ENCODE measurements at places on chromosomes 5 and 9.

GRCh38 chr5:138115254-138115653 lies 24.0 kb downstream of the NME5 start:
- DNase-seq, result no peak

DNA sequence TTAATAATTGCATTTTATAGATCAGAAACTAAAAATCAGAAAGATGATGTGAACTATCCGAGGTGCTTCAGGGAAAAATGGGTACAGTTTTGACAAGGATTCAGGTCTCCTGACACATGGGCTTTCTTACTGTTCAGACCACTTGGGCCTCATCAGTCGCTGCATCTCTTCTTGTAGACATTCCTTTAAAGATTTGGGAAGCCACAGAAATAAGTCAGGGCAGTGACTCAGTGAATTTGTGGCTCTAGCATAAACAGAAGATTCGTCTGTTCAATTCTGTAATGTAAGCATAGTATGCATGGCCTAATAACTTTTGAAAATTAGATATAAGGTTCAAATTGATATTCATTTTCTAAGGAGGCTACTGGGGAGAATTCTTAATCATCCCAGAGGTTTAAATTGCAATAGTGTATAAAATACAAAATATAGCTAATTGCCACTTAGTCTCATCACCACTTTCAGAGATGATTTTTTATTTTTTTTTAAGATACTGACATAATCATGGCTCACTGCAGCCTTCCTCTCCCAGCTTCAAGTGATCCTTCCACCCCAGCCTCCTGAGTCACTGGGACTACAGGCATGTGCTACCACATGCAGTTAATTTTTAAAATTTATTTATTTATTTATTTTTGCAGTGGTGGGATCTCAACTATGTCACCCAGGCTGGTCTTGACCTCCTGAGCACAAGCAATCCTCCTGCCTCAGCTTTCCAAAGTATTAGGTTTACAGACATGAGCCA lies 48.9 kb downstream of the RASEF start:
- no peak for DNase-seq

- DNase-seq, result no peak
These were observed 478.8 kb downstream of the CETN3 start for GRCh38 chr5:89930591-89931392.

DNA sequence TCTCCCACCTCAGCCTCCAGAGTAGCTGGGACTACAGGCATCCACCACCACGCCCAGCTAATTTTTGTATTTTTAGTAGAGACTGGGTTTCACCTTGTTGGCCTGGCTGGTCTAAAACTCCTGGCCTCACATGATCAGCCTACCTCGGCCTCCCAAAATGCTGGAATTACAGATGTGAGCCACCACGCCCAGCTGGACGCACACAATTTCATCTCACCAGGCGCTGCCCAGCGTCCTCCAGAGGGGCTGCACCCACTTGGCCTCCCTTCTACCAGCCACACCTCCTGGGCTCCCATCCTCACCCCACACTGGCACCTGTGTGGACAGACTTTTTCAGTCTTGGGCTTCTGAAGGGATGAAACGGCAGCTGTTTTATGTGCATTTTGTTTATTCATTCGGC lies 3.8 kb upstream of the EXOC3 start:
- no peak for DNase-seq

DNA sequence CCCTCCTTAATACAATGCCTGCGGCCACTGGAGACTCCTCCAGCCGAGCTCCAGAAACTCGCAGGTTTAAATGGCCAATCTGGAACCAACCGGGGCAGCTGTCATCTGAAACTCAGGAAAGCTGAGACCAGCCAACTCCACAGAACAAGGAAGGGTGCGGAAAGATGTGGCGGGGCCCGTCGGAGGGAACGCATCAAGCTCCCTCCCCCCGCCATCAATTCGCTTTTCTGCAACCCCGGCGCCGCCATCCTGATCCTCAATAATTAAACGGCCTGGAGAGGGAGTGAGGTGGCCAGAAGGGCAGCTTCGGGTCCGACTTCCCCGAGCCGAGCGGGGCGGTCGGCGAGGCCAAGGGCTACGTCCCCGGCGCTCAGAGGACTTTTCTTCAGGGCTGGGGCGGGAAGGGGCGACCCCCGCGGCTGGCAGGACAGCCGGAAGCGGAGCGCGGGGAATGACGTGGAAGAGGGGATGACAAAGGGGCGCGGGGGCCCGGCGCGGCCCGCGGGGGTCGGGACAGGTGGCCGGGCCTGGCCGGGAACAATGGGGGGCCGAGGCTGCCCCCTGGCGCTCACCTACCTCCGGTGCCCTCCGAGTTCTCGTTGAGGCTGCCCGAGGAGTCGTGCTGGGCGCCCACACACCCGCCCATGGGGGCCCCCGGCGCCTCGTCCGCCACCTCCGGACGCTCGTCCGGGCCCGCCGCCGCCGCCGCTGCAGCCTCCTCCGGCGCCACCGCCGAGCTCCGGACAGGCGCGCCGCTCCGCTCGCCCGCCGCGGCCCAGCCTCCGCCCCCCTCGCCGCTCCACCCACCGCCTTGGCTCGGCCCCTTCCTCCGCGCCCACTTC lies at the start of gene UBTD2:
UBTD2 (minus strand) TSS at position 745 of the 842 bp plus-strand sequence; CDS start at position 646, 99 bp downstream.
- DNase-seq, result peak; percentile 69

- DNase-seq, result no peak
These were observed 9.7 kb upstream of the JADE2 start for GRCh38 chr5:134515801-134516200.

GRCh38 chr9:136792321-136793085 lies 1.4 kb downstream of the TMEM141 start:
- DNase-seq, result no peak

GRCh38 chr9:1050125-1050895 lies at the start of gene DMRT2:
Gene DMRT2 (plus strand): TSS chr9:1050357. CDS start chr9:1051614, 1,257 bp downstream.
- peak; percentile 59 for DNase-seq

DNA sequence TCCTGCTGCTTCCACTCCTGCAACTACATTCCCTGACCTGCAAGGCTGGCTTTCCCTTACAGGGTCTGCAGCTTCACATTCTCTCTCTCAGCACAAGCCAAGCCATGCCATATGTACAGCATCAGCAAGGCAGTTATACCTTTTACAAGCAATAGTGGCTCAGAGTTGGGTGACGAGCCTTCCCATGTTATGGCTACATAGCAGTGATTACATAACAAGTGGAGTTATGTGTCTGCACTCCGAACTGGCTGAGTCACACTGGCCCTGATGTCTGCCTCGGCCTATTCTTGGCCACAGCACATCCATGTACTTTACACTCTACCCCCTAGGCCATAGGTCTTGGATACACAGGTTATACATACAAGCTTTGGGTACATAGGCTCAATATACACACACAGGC lies 52.0 kb upstream of the SNCAIP start:
- DNase-seq, result no peak

DNA sequence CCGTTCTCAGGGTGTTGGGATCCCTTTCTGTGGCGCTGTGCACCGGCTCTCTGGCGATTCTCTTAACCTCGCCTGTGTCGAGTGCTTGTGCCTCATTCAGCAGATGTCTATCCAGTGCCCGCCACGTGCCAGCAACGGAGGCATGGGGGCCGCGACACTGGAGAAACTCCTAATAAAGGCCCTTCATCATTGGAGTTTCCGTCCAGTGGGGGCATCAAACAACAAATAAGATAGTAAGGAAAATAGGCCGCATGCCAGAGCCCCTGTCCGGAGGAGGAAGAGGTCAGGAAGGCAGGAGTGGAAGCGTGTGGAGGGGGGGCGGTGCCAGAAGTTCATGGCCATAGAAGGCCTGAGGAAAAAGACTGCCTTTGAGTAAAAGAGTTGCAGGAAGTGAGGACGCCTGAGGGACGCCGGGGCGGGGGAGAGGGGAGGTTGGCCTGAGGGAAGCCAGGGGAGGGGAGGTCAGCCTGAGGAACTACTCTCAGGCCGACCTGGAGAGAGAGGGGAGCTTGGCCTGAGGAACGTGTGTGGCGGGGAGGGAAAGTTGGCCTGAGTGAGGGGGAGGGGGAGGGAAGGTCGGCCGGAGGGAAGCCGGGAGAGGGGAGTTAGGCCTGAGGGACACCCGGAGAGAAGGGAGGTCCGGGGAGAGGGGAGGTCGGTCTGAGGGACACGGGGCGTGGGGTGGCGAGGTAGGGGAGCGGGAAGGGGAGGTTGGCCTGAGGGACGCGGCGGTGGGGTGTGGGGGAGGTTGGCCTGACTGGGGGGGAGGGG lies 82.2 kb downstream of the CACNA1B start:
- DNase-seq, result no peak

GRCh38 chr5:142826741-142827492 lies 56.7 kb downstream of the ARHGAP26 start:
- DNase-seq, result peak; percentile 82

DNA sequence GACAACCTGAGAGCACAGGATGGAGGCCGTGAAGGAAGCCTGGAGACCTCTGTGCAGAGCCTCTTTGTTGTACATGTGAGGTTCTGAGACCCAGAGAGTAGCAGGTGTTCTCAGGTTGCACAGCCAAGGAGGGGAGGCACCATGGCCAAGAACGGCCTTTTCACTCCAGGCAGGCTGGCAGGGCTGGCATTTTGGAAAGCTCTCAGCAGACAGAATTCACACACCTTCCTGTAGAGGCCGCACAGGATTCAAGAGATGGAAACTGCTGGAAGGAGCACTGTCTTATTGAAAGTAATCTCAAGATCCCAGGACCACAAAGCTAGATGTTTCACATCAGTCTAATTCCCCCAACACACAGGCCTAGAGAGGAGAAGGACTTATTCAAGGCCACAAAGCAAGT lies 52.8 kb upstream of the XPA start:
- DNase-seq, result no peak

DNA sequence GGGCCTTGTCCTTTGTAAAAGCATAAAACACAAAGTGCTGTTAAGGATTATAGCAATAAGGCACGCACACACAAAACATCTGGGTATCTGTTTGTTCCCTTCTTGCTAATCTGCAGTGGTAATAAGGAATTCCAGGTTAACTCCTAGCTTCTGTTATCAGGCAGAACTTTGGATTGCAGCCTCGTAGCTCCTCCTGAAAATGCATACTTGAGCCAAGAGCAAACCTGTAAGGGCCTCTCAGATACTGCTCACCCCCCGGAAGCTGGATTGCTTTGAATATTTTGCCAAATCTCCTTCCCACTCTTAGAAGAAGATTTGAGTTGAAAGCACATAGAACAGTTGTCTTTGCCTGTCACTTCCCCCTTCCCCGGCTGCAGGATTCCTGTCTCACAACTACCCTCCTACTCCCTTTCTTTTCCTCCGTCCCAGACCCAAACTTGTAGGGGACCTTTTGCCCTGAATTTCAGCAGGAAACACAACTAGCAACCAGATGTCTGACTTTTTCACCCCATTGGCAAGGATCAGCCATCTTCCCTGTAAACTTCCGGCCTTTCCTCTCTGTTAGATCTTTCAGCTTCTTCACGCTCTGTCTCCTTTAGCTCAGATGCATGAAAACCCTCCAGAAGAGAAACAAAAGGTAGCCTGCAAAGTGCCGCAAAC lies 28.2 kb upstream of the SMAD5 start:
- no peak for DNase-seq

- no peak for DNase-seq
These were observed 243.9 kb downstream of the ICE1 start for GRCh38 chr5:5666369-5666768.

GRCh38 chr9:90787771-90788460 lies 13.7 kb upstream of the SYK start:
- no peak for DNase-seq

DNA sequence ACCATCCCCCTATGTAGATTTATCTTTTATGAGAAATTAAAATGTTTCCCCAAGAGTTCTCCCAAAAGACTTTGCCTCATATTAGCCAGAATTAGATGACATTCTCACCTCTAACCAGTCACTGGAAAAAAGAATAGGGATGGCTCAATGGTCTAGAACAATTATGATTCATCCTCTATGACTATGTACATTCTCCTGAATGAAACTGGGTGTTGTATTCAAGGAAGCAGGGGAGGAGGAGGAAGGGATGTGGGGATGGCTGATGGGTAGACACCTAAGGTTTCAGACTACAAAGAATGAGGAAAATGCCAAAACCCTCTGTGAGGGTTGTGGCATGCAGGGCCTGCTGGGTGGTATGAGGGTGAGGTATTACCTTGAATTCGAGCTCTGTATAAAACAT lies 49.5 kb upstream of the BRINP1 start:
- DNase-seq, result no peak

DNA sequence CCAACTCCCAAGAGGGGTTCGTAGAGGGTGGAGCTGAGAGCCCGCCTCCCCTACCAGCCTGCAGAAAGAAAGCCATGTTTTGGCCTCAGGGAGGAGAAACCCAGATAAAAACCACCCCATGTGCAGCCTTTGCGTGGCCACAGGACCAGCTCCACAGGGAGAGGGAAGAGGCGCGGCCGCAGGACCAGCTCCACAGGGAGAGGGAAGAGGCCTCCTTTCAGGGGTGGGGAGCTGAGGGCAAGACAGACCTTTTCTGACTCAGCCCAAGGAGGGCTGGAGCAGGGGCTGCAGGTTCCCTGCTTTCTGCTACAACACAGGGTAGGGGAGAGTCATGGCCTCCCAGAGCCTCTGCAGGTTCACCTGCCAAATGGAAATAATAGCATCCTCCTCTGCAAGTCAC lies 37.6 kb upstream of the KCNMB1 start:
- no peak for DNase-seq

DNA sequence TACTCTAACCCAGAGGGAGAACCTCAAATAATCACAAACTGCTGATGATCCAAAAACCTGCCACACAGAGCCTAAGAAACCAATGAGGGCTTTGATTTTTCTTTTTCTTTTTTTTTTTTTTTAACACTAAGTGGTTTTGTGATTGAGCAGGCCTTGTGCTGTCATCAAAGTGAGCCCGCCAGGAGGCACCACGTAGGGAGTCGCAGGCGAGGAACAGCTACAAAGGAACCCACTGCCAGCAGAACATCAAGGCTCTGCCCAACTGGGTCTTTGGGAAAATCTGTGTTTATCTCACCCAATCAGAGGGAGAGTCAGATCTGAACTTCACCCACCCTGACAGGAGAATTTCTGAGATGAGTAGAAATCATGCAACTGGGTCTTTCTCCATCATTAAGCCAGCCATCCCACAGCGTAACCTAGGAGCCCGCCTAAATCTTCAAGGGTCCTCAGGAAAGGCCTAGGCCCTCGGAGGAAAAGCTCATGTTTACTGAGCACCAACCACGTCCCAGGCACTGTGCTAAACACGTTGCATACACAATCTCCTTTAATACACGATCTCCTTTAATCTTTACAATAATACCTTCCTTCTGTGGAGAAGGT lies 126.9 kb upstream of the FSTL4 start:
- no peak for DNase-seq

- no peak for DNase-seq
These were observed 16.7 kb upstream of the THG1L start for GRCh38 chr5:157714596-157714864.

DNA sequence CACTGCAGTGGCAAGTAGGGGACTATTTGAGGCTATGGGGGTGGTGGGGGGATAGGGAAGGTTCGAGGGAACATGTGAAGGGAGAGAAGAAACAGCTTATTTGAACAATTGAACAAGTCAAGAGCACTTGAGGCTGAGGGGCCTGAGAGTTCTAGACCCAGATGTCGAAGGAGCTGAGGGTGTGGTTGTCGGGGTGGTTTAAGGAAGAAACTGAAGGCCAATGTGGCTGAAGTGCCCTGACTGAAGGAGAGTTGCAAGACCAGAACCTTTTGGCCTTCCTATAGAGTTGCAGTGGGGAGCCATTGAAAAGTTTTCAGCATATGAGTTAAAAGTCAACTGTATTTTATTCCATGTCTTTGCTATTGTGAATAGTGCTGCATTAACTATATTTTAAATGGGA lies 19.1 kb downstream of the FOCAD start:
- no peak for DNase-seq

GRCh38 chr5:56612759-56613158 lies 202.6 kb upstream of the MAP3K1 start:
- no peak for DNase-seq

All from stimulated activated effector memory CD8-positive, alpha-beta T cell treated with anti-CD3 and anti-CD28 coated beads, Interleukin-12 subunit alpha, Interleukin-12 subunit beta, amount 100 ng/mL, for 72 hours (primary cell).